Activated T-helper 17 cell treated with anti-CD3 and anti-CD28 coated beads, Interleukin-2, amount 50 U/mL, for 72 hours (primary cell): ENCODE measurements at places on chromosomes 7 and 10.

GRCh38 chr7:41002741-41003610 is 699.9 kb downstream of the INHBA start:
- ATAC-seq = no peak
- H3K4me3 ChIP-seq = no peak overlapping the region
- no peak overlapping the region for H3K27ac ChIP-seq
- no peaks in the 10 kb centered on the region for H3K4me1 ChIP-seq
- no peaks in the 10 kb centered on the region for H3K27me3 ChIP-seq

DNA sequence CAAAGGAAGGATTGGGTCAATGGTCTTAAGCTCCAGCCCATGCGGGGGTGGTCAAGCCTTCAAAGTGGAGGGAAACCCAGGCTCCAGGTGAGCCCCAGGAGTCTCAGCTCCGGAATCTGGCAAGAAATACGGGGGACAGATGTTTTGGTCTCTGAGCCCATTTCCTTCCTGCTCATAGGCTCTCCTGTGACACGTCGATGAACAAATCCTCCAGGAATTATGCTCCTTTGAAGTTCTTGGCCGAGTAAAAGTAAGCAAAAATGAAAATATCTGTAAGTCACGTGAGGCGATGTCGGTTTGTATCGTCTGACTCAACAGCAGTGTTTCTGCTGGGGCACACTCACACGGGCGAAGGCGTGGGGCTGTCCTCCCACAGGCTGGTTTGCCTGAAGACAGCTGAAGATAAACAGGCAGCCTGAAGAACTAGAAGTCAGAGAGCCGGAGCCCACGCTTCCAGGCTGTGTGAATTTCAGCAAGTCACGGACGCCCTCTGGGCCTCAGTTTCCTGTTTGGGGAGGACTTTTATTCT is 52.6 kb upstream of the SMNDC1 start:
- H3K27me3 ChIP-seq = no peaks in the 10 kb centered on the region
- peaks cover 5% of the 10 kb centered on the region for H3K36me3 ChIP-seq
- H3K4me3 ChIP-seq = peak overlapping the region; percentile 82
- H3K27ac ChIP-seq = peak overlapping the region; percentile 94
- peaks cover 61% of the 10 kb centered on the region for H3K4me1 ChIP-seq

- ATAC-seq = no peak
- H3K4me1 ChIP-seq = peaks cover 8% of the 10 kb centered on the region
- H3K36me3 ChIP-seq = no peaks in the 10 kb centered on the region
- no peak overlapping the region for H3K4me3 ChIP-seq
- H3K27ac ChIP-seq = no peak overlapping the region
- no peaks in the 10 kb centered on the region for H3K27me3 ChIP-seq
Observed at GRCh38 chr10:11396311-11396955, 215.0 kb downstream of the USP6NL start.

- ATAC-seq = no peak
- no peak overlapping the region for H3K27ac ChIP-seq
- H3K4me1 ChIP-seq = no peaks in the 10 kb centered on the region
Observed at GRCh38 chr7:85554236-85555178, 367.7 kb upstream of the SEMA3D start.

DNA sequence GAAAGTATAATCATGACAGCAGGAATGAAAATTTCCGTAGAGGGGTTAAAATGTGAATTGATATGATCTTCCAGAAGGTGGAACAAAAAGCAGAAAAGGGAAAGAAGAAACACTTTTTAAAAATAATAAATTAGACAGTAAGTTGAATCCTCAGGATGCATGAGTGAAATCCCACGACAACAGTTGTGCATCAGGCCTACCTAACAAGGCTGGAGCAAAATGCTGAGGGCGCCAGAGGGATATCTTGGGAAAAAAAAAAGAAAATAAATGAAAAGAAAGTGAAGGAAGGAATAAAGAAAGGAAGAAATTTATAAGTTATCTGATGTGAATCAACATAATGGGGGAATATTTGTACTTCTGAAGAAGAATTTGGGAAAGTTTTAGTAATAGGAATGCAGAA is 13.0 kb upstream of the HUS1 start:
- peaks cover 25% of the 10 kb centered on the region for H3K4me1 ChIP-seq
- H3K4me3 ChIP-seq = peak overlapping the region; percentile 91
- peak overlapping the region; percentile 89 for H3K27ac ChIP-seq
- H3K27me3 ChIP-seq = no peaks in the 10 kb centered on the region

- no peaks in the 10 kb centered on the region for H3K27me3 ChIP-seq
- no peak overlapping the region for H3K4me3 ChIP-seq
- no peaks in the 10 kb centered on the region for H3K36me3 ChIP-seq
- no peak for ATAC-seq
- H3K4me1 ChIP-seq = peaks cover 25% of the 10 kb centered on the region
Observed at GRCh38 chr10:4650582-4650981, 175.4 kb upstream of the AKR1E2 start.
